Left forelimb (tissue), 1 donor: ENCODE measurements at places on chromosomes 3 and 15.
A peak's percentile ranks its signal among the peaks of the same experiment; 100 is the strongest.

GRCh38 chr3:10627884-10628572, 122.6 kb upstream of the ATP2B2 start:
- no peak for DNase-seq

- DNase-seq, result no peak
Observed at GRCh38 chr3:134625462-134625861, 25.4 kb downstream of the KY start.

- no peak for DNase-seq
Observed at GRCh38 chr3:173065543-173065981, 75.5 kb downstream of the SPATA16 start.

- no peak for DNase-seq
Observed at GRCh38 chr3:49609815-49610214, 55.5 kb downstream of the BSN start.

DNA sequence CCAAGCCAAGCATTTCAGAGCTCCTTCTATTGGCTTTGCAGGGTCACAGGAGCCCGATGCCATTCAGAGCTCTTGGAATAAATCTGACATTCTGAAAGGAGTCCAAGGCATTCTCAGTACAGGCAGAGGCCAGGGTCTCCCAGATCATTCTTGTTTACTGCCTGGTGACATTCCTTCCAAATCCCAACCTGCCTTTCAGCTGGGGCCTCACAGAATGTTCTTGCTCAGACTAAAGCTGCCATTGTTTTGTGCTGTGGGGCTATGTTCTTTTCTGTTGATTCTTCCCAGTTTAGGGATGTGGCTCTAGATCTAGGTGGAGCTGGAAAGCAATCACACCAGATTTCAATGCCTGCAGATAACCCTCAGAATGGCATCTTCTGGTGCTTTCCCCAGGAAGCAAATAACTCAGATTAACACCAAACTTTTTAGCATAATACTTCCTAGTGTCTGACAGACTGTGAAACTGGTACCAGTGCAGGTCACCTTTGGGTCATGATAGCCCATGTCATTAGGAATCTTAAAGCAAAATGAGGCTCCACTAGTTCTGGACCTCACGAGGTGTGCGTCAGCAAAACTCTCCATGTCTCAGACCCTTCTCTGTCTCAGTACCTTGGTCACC, 166.9 kb downstream of the CHST2 start:
- no peak for DNase-seq

GRCh38 chr3:192916371-192917027, 1.2 kb downstream of the MB21D2 start:
- DNase-seq, result no peak

GRCh38 chr3:127422663-127423375, 135.0 kb upstream of the PRR20G start:
- DNase-seq, result peak; percentile 36

DNA sequence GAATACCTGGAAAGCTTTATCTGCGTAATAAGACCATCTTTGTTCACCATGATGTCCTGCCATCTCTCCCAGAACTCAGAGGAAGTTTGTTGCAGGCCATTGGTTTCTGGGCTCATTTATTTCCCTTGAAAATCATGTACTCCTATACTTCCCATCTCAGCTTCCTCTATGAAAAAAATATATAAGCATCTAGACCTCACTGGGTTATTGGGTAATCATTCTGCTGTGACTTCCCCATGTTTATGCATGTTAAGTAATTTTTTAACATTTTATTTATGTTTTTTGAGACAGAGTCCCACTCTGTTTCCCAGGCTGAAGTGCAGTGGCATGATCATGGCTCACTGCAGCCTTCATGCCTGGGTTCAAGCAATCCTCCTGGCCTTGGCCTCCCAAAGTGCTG, 184.5 kb downstream of the ZPLD1 start:
- DNase-seq, result no peak

DNA sequence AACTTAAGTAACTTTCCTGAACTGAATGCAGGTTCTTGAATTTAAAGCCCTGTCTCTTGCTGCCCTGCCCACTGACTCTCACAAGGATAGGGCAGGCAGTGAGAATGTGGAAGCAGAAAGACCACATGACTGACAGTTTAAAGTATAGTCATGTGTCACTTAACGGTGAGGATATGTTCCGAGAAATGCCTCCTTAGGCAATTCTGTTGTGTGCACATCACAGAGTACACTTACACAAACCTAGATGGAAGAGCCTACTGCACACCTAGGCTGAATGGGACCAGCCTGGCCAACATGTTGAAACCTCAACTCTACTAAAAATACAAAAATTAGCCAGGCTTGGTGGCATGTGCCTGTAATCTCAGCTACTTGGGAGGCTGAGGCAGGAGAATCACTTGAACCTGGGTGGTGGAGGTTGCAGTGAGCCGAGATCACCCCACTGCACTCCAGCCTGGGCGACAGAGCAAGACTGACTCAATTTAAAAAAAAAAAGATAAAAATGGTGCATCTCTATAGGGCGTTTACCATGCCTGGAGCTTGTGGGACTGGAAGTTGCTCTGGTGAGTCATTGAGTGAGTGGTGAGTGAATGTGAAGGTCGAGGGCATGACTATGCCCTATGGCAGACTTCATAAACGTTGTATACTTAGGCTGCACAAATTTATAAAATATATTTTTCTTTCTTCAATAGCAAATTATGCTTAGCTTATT, 18.9 kb upstream of the COPG1 start:
- DNase-seq, result no peak

GRCh38 chr3:188689101-188689574, 482.6 kb upstream of the TPRG1 start:
- no peak for DNase-seq

DNA sequence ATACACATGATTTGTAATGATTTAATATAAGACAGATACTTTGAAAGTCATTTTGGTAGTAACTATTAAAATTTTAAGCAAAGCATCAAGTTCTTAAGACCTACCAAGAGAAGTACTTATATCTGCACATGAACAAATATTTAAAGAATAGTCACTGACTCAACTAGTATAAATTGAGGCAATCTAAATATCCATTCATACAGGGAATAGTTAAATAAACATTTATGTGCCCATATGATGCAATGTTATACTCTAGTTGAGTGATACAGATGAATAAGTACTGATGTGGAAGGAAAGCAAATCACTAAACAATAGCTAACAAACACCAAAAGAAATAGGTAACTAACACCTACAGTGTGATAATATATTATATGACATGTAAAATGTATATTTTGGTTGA, 527.7 kb downstream of the EPHA3 start:
- DNase-seq, result no peak

- DNase-seq, result no peak
Observed at GRCh38 chr3:128548021-128548420, 55.0 kb upstream of the GATA2 start.

DNA sequence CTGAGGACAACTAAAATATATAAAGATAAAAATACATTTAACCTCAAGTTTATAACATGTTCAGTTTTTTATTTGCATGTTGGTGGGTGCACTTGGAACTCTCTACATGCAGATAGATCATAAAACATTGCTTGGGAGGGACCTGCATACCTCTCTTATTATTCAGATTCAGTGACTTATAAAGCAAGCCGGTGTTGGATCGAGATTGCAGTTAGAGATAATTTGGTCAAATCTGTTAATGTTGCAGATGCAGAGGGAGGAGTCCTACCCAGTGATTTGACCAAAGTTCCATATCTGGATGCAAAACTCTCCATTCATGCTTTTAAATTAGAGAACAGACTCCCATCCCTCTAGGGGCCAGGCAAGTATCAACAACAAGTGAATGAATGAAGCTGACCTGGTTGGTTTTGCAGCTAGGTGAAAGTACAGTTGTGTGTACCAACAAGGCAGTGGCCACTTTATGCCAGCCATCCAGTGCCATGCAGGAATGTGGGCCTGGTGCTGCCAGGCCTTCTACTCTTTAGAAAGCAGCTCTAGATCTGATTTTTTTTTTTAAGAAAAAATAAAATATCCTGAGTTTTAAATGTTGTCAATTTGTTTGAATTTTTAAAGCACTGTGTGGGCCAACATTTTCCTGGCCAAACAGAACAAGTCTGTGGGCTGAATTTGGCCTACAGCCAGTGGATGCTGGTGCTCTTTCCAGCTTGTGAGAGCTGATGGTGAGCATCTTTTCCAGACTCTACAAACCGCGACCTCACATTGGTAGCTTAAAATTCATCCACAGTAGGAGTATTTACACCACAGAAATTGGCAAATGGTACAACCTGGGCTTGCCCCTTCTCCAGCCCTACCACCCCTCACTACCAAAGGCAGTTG, 12.3 kb downstream of the CDIN1 start:
- DNase-seq, result no peak

- peak; percentile 94 for DNase-seq
Observed at GRCh38 chr3:42581709-42582473, at the start of gene SEC22C. TSS of gene SEC22C (minus strand) at chr3:42581967. CDS start at chr3:42569046, 12,921 bp downstream.
